ENCODE measurements at places on chromosomes 3 and 15.

DNA sequence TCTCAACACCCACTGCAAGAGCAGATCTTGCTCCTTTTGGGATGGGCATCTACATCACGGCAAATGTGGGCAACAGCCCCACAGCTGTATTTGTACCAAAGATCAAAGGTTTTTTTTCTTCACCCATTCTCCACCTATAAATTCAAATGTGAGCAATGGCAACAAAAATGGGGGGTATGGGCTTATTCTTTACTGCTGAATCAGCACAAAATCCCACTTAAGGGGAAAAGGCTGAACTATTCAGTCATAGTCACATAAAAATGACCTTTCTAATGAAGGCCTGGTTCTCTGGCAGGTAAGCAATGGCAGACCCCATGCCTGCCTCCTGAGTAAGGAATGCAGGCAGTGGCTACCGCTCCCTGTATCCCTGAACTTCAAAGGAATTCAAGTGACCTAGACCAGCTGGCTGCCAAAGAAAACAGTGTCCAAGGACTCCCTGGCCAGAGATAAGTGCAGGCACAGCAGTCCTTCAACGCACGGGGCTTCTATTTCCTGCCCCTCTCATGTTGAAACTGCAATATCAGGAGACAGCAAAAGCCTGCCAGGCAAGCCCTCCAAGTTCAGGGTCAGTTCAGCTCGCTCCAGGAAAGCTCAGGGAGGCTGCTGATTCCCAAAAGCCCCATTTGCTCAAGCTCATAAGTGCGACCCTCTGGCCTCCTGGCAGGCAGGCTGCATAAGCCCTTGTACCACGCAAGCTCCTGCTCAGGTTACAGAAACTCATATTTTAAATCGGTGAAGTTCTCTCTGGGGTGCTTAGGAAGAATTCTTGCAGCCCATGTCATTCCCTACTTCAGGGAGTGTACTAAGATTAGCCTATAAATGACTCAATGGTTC, 134.1 kb downstream of the PDZRN3 start:
- DNase-seq: no peak

GRCh38 chr3:138681463-138682220, 73.1 kb downstream of the FAIM start:
- no peak for DNase-seq

GRCh38 chr3:100526613-100527346, 34.4 kb downstream of the TMEM45A start:
- no peak for DNase-seq

DNA sequence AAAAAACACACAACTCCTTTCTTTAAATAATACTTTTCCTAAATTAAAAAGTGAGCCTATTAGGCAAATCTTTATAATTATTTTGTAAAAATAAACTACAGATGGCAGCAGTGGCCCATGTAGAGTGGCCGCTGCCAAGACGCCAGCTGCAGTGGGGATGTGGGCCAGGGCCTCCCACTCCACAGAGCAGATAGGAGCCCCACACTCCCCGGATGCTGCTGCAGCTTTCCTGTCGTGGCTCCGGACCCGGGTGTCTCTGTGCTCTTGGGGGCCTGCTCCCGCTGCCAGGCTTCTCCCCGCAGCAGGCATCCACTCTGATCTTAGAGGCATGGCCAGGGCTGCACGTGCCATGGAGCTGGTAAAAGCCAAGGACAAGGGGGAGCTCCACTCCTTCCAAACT, 67.5 kb downstream of the PROS1 start:
- no peak for DNase-seq

GRCh38 chr15:40498418-40498817, 27.6 kb downstream of the CHST14 start:
- DNase-seq: peak; percentile 32

DNA sequence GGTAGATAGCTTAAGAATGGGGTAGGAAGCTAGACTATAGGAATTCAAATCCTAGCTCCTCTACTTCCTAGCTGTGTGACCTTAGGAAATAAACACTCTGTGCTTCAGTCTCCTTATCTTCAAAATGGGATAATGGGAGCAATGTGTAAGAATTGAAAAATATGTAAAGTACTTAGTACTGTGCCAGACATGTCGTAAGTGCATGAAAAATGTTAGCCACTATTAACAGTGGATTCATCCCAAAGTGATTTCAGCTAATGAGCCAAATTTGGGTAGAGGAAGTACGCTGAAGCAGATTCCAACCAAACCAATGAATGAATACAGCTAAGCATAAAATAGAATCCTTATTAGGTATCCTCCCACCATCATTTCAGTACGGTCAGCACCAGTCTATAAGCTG, 192.1 kb downstream of the RORA start:
- peak; percentile 58 for DNase-seq

DNA sequence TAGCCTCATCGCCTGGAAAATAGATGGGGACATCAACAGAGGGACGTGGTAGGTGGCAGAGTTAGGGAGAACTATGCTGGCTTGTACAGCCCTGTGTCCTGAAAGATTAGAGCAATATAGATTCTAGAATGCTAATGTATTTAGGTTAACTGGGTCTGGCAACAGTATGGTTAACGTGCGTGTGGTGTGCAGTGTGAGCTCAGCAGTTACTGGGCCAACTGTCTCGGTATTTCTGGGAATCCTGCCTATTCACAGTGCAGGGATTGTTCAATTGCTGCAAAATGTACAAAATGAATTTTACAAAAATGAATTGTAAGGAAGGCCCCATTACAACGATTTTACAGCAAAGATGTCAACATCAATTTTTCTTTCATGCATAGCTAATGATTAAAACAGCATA, 20.6 kb downstream of the MEIS2 start:
- DNase-seq: no peak

DNA sequence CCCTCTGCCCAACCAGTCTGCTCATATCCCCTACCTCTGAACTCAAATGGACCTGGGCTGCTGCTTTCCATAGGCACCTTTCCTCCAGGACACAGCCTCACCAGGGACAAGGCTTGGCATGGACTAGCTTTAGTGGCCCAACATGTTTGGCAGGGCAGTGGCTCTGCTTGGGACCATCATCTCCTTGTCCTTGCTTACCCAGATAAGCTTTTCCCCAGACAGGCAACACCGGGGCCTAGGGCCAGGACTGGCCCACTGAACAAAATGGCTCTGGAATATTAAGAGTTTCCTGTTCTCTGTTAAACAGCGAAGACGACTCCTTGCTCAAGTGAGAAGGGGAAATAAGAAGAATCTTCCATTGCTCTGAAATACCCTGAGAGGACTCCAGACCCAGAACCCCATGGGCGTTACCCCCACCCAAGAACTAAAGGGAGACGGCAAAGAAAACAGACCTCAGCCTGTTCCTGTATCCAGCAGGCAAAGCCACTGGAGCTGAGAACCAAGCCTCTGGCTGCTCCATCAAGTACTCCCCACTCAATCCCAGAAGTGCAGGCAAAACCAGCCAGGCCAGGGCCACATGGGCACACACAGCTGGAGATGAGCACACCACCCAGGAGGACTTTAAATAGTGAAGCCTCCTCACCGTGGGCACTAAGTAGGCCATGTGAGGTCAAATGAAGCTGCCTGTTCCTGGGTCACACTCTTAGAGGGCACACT, 45.5 kb downstream of the CTNNB1 start:
- no peak for DNase-seq

- no peak for DNase-seq
Measured at GRCh38 chr15:41877631-41878354, 16.1 kb downstream of the SPTBN5 start.

- DNase-seq: no peak
Measured at GRCh38 chr3:101567528-101568317, 6.1 kb downstream of the TRMT10C start.

DNA sequence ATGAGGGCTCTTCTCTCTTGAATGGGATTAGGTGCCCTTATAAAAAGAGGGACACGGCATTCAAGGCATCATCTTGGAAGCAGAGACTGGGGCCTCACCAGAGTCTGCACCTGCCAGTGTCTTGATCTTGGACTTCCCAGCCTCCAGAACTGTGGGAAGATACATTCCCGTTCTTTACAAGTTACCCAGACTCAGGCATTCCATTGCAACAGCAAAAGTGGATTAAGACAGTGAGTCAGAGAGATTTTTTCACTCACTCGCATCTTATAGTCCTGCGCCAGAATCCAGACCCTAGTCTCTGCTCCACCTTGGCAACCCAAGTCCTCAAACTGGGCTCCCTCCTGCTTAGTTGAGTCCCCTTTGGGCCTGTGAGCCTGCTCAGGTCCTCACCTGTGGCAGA, 2.7 kb downstream of the LCTL start:
- DNase-seq: no peak

GRCh38 chr3:184259878-184260723, 1.3 kb downstream of the CAMK2N2 start:
- no peak for DNase-seq

GRCh38 chr3:170869645-170870593, at the start of gene RPL22L1:
Gene RPL22L1 (minus strand): TSS chr3:170870195. CDS start chr3:170870167, 28 bp downstream.
- DNase-seq: peak; percentile 77

DNA sequence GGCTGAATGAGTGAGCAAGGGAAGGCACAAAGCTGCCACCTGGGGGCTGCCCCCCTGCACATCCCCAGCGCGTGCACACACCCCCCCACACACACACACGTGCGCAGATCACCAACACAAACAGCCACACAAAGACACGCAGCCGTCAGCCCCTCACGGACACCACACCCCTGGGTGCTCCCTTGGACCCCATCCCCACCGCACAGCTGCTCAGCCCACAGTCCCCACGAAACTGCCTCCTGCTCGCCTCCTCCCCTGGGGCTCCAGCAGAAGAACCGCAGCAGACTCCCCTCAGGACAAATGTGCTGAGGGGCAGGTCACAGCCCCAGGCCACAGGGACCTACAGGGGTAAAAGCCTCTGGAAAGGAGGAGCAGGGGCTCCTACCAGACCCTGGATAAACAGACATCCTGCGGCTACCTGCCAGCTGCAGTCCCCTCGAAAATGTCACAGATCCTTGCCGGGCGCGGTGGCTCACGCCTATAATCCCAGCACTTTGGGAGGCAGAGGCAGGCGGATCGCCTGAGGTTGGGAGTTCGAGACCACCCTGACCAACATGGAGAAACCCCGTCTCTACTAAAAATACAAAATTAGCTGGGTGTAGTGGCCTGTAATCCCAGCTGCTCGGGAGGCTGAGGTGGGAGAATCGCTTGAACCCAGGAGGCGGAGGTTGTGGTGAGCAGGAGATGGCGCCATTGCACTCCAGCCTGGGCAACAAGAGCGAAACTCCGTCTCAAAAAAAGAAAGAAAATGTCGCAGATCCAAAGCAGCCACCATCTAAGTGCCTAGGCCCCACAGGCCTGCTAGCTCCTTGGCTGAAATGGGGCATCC, 6.5 kb downstream of the TWF2 start:
- no peak for DNase-seq

DNA sequence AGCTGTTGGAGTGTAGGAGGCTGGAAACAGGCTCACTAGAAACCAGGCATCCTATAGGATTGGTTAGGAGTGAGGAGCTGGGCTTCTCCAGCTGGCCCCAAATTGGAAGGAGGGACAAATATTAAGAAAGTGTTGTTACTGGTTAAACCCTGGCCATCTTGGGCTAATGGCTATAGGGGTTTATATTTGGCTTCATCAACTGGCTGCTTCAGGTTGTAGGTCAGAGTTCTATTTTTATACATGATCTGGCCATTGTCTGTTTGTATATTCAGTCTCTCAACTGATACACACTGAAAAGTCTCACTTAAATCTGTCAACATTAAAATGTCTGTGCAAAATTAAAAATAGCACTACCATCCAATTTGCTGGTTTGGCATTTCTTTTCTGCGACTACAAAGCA, 70.2 kb upstream of the ARRDC4 start:
- DNase-seq: no peak

DNA sequence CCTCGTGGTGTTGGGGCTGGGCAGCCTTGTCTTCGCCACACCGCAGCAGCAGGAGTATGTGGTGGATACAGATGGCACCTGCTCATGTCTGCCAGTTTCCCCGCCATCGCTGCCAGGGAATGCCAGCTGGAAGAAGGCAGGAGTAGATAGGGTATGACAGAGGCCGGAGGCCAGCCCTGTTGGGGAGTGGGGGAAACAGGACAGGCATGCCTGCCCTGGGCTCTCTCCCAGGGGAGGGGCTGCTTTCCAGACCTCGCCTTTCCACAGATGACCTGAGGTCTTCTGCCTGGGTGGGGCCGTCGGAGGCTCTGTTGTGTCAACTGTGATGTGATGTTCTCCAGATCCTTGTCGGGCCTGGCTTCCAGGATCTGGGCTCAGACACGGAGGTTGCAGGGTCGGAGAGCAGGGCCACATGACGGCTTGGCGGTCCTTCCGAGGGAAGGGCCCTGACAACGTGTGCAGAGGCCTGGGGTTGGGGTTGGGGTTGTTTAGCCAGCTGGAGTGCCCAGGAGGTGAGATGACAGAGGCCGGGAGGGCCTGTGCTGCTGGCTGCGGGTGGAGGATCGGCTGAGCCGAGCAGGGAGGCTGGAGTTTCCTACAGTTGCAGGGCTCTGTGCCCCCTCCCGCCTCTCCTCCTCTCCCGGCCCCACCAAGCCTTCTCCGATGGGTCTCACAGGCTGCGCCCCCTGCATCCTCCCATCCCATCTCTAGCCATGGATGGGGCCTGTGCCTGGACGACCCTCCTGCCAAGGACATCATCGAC, 102.0 kb downstream of the TBC1D2B start:
- DNase-seq: no peak

DNA sequence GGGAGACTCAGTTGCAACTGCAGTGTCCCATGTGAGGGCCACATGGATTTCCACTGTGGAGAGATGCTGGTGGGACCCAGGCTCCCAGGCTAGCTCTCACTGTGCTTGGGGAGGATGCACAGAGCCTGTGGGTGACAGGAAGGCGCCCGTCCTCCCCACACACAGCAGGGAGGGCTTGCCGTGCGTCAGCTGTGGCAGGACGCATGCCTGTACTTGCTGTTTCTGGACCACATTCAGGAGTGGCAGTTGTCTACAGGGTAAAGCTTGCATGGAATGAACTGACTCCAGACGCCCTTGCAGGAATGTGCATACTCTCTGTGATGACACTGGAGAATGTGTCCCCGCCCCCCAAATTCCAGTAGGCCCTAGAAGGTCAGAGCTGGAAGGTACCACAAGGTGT, 63.8 kb upstream of the SNRPA1 start:
- DNase-seq: no peak

- no peak for DNase-seq
Measured at GRCh38 chr15:56996093-56996492, 77.6 kb downstream of the TCF12 start.

DNA sequence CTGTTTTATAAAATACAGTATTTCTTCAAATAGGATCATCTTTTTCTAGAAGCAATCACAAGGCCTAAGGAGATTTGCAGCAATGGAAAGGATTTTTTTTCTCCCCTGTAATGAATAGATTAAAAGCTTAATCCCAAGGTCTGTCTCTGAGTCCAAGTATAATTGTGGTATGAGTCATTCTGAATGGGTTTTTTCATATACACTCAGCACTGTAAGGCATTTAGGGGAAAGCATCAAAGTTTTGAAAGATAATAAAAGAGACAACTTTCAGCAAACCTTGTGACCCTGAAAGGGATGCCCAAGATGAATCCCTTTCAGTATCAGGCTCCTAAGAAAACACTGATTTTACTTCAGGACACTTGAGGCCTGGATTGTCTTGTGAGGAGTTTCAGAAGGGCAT, 23.3 kb upstream of the LARS2 start:
- no peak for DNase-seq

GRCh38 chr3:64620020-64620419, 67.8 kb downstream of the ADAMTS9 start:
- no peak for DNase-seq

- DNase-seq: no peak
Measured at GRCh38 chr3:182364723-182365650, 428.3 kb upstream of the ATP11B start.

Measured in AG09309 (cell line).